ENCODE measurements at places on chromosomes 13 and 19.

GRCh38 chr19:12521996-12522395, 29.3 kb downstream of the ZNF564 start:
- no peak for DNase-seq

- DNase-seq: no peak
Measured at GRCh38 chr13:23697772-23698313, 127.6 kb downstream of the TNFRSF19 start.

DNA sequence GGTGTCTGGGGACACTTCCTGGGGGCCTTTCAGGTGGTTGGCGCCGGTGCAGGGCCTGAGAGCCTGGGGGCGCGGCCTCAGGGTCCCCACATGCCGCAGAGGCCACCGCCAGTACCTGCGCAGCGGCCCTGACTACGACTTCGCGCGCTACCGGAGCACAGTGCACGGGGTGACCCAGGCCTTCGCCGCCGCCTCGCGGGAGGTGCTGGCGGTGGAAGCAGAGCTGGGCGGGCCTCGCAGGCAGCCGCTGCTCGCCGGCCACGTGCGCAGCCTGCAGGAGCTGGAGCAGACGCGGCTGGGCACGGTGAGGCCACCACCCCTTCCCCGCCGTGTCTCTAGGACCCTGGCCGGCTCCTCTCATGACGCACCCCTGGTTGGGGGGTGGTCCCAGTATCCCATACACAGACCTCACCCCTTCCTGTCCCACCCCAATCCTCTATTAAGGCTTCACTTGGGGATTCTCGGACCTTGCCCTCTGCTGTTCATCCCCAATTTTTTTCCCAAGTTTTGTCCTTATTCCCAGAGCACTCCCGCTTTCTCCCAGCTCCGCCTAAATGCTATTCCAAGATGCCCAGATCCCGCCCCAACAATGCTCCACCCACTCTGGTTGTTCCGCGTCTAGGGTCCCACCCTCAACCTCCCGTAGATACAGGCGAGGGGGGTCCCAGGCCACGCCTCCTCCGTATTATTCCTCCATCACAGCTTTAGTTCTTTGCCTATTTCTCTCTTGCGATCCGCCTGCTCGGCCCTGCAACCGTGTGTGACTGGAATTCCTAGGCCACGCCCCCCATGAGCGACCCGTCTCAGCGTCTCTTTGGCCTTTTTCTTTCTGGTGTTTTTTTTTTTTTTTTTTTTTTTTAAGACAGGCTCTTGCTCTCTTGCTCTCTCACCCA, 1.0 kb downstream of the REX1BD start:
- peak; percentile 72 for DNase-seq

DNA sequence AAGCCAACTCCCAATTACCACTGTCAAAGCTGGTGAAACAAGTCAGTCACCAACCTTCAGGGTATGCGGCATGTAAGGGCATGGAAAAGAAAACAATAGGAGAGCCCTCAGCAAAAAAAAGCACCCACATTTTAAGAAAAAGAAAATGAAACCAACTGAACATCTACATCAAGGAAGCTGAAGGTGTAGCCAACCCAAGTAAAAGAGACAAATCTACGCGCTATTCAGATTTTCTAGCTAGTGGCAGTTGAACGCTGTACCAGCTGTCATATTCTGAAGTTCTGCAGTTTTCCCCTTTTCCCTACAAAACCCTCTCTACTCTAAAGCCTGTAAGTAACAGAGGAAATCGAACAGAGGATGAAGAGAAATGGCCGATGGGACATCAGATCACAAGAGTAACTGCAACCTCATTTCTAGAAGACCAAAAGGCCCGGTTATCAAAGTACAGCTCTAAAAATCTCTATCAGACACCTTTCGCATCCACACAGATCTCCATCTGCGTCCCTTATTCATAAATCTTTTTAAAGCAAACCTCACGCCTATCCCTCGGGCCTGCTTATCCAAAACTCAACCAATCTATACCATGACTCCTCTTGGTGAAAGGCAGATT, 1.4 kb downstream of the MYCBP2 start:
- no peak for DNase-seq

GRCh38 chr19:10395436-10395835, 7.9 kb downstream of the CDC37 start:
- DNase-seq: no peak

DNA sequence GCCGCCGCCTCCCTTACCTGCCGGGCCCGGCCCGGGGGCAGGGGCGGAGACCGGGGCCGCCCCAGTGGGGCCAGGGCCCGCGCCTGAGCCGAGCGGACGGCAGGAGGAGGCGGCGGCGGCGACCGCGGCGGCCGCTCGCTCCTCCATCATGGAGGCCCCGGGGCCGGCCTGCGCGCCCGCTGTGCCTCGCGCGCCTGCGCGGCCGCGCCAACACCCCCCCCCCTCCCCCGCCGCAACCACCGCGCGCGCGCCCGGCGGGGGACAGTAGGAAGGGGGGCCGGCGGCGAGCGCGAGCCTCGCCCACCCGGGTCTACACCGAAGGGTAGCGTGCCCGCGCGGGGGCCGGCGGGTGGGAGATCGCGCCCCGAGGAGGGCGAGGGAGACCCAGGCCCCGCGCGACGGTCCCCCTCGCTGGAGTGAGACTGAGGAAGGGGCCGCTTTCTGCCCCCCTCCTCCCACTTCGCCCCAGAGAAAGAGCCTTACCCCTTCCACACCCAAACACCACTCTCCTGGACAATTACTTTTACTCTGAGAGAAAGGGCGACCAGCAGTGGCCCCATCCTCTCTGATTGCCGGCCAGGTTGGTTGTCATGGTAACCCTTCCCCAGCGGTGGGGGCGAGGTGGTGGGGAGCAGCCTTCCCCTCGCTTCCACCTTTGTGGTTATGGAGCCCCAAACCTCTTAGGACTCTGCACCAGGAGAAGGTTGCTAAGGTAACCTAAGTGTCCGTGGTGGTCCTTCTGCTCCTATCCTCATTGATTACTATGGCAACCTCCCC, at the start of gene STRN4:
STRN4 (minus strand) TSS at position 170 of the 777 bp plus-strand sequence; CDS start at position 150, 20 bp downstream.
- DNase-seq: peak; percentile 40

GRCh38 chr13:46636451-46636850, 83.5 kb downstream of the LRCH1 start:
- no peak for DNase-seq

GRCh38 chr19:38351865-38352395, 16.3 kb downstream of the CATSPERG start:
- DNase-seq: no peak

DNA sequence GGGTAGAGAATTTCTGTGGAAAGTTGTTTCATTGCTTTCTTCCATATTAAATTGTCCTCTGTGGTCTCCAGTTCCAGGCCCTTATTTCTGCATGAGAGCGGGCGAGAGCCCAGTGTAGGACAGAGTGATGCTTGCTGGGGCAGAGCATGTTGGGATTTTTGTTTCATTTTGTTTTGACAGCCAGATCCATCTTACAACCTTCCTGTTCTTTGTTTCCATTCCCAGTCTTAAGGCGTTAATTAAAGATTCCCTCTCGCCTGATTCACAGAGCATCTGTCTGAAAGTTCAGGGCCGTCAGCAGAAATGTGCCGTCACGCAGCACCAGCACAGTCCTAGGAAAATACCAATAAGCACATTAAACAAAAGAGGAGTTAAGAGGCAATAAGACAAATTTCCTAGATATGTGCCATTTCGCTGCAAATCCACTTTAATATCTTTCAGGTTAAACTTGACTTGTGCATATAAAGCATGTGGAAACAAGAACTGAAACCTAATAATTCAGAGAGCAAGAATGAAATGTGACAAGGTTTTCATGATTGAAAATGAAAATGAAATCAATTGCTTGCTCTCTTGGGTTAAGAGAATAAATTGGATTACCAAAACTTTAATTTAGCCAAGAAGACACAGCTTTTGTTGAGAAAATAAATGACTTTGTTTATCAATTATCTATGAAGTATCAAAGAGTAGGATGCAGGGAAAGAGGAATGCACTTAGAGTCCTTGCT, 210.7 kb upstream of the SLC10A2 start:
- DNase-seq: no peak

- DNase-seq: no peak
Measured at GRCh38 chr19:18743784-18744418, 47.2 kb downstream of the COMP start.

- DNase-seq: no peak
Measured at GRCh38 chr19:10243606-10244005, 8.4 kb upstream of the MRPL4 start.

DNA sequence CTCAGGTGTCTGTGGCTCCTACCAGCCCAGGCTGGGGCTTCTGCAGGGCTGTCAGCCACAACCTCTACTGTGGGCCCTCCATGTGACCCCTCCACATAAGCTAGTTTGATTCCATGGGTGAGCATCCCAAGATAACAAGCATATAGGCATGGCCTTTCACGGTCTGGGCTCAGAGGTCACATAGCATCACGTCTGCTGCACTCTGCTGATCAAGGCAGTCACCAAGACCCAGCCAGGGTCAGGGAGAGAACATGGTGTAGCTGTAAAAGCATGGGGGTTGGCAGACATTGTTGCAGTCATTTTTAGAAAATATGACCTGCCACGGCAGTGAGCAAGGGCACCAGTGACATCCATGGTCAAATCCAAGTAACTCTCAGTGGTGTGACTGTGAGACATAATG, 698.8 kb downstream of the UQCRFS1 start:
- no peak for DNase-seq

- DNase-seq: no peak
Measured at GRCh38 chr19:35055715-35056179, 14.2 kb downstream of the HPN start.

DNA sequence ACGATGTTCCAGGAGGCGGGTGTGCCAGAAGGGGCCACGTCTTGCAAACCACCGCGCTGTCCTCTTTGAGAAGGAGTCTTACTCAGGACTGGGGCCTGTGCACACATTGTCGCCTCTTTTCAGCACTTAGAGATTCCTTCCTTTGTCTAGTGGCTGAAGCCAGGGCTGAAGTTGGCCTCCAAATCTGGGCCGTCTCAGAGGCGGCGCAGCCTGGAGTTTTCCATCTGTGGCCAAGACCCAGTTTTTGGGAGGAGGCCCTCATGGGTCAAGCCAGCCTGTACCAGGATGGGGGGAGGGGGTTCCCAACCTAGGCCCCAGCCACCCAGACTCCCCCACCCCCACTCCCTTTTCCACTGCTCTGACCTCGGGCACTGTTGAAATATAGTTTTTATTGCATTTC, 11.8 kb downstream of the ANO8 start:
- DNase-seq: no peak

DNA sequence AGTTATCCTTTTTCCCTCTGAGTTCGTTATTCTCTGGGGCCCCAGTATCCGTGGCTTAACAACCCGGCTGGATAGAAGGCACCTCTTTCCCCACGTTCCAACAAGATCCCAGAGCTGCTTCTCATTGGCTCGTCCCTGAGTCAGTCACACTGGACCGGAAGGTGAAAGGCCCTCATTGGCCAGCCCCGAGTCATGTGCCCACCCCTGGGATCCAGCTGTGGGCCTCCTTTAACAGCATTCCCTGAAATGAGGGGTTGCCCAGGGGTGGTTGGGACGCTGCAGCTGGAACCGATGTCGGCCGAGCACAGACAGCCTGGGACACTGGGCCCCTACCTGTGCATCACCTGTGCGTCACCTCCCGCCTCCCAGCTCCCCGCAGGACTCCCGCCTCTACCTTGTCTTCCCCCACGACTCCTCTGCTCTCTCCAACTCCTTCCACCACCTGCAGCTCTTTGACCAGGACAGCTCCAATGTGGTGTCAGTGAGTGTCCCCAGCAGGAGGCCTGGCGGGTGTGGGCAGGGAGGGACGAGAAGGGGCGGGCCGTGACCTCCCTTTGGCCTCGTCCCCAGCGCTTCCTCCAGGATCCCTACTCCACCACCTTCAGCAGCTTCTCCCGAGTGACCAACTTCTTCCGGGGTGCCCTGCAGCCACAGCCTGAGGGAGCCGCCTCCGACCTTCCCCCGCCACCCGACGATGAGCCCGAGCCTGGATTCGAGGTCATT, 4.3 kb downstream of the TBC1D17 start:
- no peak for DNase-seq

- no peak for DNase-seq
Measured at GRCh38 chr19:41703602-41704293, 4.7 kb upstream of the CEACAM5 start.

- no peak for DNase-seq
Measured at GRCh38 chr13:110446575-110446890, 115.0 kb downstream of the RAB20 start.

GRCh38 chr19:15124572-15125231, 17.5 kb downstream of the SYDE1 start:
- no peak for DNase-seq

GRCh38 chr13:59461411-59461810, 702.3 kb downstream of the DIAPH3 start:
- no peak for DNase-seq

DNA sequence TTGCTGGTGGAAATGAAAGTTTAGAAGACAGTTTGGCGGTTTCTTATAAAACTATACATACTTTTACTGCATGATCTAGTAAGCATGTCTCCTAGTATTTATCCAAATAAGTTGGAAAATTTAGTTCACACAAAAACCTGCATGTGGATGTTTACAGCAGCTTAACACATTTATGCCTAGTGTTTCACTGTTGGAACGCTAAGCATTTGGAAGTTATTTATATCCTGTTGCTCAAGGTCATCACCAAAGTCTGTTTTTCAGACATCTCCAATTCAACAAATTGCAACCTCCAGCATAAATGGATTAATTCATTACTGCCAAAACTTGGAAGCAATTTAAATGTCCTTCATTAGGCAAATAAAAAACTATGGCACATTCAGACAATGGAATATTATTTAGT, 461.8 kb downstream of the SUCLA2 start:
- no peak for DNase-seq

DNA sequence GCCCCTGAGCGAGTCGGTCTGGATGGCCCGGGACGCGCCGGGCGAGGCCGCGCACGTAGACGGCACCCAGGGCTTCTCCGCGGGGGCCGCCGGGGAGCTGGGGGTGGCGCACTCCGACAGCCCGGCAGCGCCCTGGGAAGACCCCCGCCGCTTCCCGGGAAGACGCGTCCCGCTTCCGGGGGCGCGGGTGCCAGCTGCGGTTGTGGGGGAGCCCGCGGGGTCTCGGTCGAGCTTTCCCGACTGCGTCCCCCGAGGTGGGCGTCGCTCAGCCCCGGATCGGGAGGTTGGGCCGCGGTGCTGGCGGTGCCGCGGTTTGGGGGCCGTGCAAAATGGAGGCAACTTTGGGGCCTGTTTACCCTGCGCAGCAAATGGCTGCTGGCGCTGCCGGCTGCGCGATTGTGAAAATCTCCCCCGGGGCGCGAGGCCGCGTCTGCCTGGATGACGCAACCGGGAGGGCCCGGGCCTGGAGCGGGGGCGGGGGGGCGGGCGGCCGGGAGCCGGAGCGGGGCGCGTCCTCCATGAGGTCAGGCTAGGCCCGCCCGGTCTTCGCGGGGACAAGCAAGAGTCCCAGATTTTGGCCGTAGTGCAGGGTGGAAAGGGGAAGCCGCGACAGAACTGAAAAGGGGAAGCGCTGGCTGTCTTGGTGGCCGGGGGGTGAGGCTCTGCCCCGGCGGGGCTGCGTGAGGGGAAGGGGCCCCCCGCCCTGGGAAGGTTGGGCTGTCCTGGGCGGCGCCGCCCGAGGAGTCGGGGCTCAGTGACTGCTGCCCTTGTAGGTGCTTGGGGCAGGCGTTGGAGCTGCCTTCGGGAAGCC, 11.3 kb downstream of the PEAK3 start:
- DNase-seq: peak; percentile 53

GRCh38 chr13:79398915-79399314, 7.1 kb downstream of the RBM26 start:
- DNase-seq: no peak

- peak; percentile 9 for DNase-seq
Measured at GRCh38 chr13:30618186-30618929, 638 bp downstream of the USPL1 start.

GRCh38 chr13:65265988-65266387, 1964.1 kb downstream of the PCDH9 start:
- no peak for DNase-seq
